ENCODE measurements at places on chromosomes 13 and 19.
A peak's percentile ranks its signal among the peaks of the same experiment; 100 is the strongest.

DNA sequence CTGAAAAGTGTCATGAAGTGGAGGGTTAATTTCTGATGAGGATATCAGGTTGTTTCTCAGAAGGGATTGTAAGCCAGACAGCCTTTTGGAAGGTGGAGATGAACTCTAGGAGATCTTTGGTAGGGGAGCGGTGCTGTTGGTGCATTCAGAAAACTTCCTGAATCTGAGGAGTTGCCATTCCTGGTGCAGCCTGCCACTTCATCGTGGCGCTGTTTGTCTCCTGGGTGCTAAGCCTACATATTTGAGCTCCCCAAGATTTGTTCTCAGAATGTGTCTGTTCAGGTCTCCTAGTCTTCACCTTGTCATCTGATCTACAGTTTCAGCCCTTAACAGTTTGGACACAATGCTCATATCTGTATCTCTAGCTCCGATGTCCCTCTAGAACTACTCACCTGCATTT, 285.6 kb downstream of the MTUS2 start:
- no peak overlapping the region for H3K27ac ChIP-seq
- H3K4me1 ChIP-seq, result peaks cover 2% of the 10 kb centered on the region
- DNase-seq, result no peak

GRCh38 chr13:21436582-21436981, 22.5 kb downstream of the ZDHHC20 start:
- no peaks in the 10 kb centered on the region for H3K27me3 ChIP-seq
- H3K36me3 ChIP-seq, result peaks cover 46% of the 10 kb centered on the region
- H3K27ac ChIP-seq, result peak overlapping the region; percentile 13
- DNase-seq, result no peak
- H3K4me1 ChIP-seq, result peaks cover 30% of the 10 kb centered on the region
- H3K4me3 ChIP-seq, result no peak overlapping the region

DNA sequence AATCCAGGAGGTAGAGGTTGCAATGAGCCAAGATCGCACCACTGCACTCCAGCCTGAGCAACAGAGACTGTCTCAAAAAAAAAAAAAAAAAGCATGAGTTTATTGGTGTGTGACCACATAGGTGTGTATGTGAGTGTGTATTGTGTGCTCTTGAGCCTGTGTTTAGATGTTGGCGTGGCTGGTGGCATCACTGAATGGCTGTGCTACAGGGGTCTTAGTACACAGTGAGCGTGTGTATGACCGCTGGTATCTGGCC, 2.5 kb downstream of the SLC1A5 start:
- H3K27me3 ChIP-seq, result no peaks in the 10 kb centered on the region
- H3K4me3 ChIP-seq, result peak overlapping the region; percentile 92
- peak overlapping the region; percentile 98 for H3K27ac ChIP-seq

DNA sequence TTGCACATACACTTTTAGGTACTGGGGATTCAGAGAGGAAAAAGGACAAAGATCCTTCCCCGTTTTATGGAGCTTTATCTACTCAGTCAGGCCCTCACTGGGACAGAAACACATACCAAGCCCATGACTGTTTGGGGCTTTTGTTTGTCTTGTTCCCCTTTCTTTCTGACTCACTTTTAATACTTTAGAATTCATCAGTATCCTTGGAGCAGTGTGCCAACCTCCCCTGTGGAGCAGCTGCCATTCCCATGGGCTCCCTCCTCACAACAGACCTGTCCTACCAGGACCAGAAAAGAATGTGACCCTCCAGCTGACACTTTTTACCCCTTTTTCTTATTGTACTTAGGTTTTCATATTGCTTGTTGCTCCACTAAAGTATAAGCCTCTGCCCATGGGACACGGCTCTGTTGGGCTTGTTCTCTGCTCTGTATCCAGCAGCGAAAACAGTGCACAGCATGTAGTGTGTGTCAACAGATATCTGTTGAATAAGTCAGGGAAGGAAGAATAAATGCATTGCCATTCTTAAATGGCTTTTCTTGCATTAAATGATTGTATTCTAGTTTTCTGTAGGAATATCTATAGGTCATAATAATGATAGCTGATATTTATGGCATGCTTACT, 431.1 kb downstream of the EFNB2 start:
- no peaks in the 10 kb centered on the region for H3K4me1 ChIP-seq
- no peaks in the 10 kb centered on the region for H3K27me3 ChIP-seq
- H3K4me3 ChIP-seq, result no peak overlapping the region
- DNase-seq, result no peak
- no peak overlapping the region for H3K27ac ChIP-seq
- no peaks in the 10 kb centered on the region for H3K36me3 ChIP-seq

DNA sequence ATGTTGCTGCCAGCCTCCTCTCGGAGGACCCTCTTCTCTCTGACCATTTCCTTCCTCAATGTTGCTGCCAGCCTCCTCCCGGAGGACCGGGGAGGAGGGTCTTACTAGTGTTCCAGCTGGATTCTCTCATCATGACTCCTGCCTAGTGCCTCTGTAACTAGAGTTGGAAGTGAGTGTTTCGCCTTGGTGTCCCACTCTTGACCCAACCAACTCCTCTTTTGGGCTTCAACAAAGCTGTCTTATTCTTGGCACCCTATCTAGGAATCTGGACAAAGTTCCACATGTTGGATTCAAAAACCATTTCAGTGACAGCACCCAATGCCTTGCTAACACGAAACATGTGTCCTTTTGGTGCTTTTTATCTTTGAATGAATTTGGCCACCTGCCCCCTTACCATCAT, 165.4 kb downstream of the GPC5 start:
- H3K36me3 ChIP-seq, result no peaks in the 10 kb centered on the region
- H3K27me3 ChIP-seq, result no peaks in the 10 kb centered on the region
- H3K4me1 ChIP-seq, result no peaks in the 10 kb centered on the region
- no peak overlapping the region for H3K27ac ChIP-seq

- H3K4me1 ChIP-seq, result no peaks in the 10 kb centered on the region
- no peaks in the 10 kb centered on the region for H3K36me3 ChIP-seq
- H3K27me3 ChIP-seq, result peaks cover 3% of the 10 kb centered on the region
- no peak overlapping the region for H3K27ac ChIP-seq
- no peak overlapping the region for H3K4me3 ChIP-seq
Observed at GRCh38 chr13:98298599-98298998, 121.5 kb upstream of the RNF113B start.
